Chondrocyte (in vitro differentiated cells): ENCODE measurements at places on chromosomes 2 and 18. TPM values are rescaled to one million over a fixed set of nuclear protein-coding genes. Genes with fewer than 3 reads are reported as not detected.

DNA sequence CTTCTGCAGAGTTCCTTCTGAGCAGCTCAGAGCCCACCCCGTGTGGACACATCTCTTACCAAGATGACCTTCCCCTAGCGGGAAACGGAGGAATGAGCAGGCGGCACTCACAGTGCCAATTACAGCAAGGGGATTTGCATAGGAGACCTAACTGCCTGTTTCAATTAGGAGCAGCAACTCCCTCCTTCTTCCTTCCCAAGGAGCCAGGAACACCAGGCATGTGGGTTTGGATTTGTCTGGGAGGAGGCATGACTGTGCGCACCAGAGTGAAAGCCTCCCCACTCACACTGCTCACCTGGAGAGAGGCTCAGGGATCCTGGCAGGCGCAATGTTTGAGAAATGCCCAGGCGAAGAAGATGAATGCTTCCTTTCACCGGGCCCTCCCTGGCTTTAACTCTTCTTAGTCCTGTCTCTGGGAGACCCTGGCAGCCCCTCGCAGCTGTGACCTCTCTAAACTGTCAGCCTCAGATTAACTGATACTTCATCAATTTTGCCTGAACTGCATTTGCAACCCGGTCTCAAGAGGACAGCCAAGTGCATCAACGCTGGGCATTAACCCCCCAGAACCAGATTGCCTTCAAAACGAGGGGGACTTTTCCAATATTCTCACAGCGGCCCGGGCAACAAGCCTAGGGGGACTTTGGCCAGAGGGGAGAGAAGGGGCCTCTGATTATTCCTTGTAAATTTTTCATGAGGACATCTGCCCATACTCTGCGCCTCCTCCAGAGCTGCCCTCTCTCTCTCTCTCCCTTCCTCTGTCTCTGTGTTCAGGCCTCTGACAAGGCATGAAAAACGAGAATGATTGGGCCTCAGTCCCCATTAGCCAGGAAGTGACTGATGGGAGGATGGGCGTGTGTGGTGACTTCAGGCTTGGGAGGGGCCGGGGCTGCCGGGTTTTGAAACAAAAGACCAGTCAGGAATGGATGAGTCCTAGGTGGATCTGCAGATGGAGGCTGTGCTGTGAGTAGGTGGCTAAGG, 93.8 kb downstream of the CMPK2 start:
- DNase-seq, result no peak

GRCh38 chr2:219352448-219353023, 20.0 kb upstream of the RESP18 start:
- no peak for DNase-seq

GRCh38 chr2:80378-80777, 34.1 kb upstream of the FAM110C start:
- DNase-seq, result no peak

DNA sequence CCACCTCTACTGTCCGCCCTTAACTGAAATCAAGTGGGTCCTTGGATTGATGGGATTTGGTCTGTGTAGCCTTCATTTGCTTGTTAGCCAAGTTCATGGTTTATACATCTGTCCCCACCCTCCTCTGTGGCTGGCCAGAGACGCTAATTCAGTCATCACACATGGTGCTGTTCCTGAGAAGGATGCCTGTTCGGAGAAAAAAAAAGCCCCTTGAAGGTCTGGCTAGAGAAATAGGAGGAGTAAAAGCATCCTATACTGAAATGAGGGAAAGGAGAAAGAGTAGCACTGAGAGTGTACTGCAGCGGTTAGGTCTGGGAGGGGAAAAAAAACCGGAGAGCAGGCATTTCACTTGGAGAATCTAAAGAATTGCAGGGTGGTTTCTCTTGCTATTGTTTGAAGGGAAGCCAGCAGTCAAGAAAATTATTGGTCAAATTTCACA, 180.6 kb upstream of the EPAS1 start:
- DNase-seq, result no peak

DNA sequence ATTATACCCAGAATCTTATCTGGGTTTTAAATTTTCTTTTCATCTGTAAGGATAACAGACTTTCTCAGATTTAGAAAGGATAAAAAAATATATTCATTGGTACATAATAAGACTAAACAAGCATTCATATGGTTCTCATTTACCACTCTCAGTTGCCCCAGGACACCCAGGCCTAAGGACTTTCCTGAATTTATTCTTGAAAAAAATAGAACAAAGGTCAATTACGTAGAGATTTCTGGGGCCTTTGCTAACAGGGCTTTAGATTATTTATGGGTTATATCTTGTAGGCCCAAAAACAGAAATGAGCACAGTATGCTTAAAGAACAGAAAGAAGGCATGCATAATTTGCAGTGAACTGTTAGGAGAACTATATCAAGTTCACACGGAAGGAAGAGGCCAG, 269.0 kb upstream of the COL3A1 start:
- DNase-seq, result no peak

DNA sequence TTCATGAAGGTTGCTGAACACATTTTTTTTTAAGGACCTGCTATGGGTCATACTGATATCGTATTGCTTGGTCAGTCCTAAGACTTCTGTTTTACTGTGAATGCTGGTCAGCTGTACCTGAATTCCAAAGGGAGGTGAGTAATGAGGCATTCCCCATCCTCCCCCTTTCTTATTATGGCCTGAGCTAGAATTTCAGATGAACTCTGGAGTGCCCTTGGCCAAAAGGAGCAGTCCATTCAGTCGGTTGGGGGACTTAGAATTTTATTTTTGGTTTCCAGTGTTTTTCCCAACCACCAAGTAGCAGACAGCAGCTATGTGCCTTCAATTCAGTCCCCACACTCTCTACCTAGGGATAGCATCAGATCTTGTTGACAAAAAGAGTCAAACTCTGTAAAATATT, 26.9 kb upstream of the PDCL3 start:
- DNase-seq, result no peak

DNA sequence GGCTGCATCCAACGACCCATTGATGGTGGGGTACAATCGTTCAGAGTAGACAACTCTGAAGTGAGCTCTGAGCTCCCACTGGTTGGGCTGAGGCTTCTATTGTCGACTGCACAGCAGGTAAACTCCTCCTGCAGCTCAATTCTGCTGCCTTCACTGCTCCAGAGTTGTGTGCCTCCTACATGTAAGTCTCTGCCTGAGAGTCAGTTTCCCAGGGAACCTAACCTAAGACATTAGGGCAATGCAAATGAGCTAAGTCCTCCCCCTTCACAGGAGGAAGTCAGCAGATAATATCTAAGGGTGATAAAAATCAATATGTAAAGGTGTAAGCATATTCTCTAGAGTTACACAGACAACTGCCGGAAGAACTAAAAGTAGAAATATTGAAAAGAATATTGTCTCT, 22.5 kb upstream of the ACYP2 start:
- DNase-seq, result no peak

DNA sequence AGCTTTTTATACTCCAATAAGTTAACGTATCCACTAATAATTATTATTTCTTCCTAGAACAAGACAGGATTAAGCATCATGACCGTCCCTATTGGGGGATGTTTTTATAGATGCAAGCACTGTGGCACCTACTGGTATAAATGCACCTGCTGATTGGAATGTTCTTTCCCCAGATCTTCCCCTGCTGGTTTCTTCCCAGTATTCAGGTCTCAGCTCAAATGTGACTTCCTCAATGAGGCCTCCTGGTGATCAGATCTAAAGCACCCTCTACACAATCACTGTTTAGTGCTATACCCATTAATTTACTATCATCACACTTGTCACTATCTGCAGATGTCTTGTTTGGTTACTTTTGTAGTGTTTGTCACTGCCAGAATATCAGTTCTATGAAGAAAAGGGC, 3.9 kb upstream of the TYMS start:
- DNase-seq, result no peak

GRCh38 chr2:200087451-200087850, 132.1 kb downstream of the MAIP1 start:
- no peak for DNase-seq

DNA sequence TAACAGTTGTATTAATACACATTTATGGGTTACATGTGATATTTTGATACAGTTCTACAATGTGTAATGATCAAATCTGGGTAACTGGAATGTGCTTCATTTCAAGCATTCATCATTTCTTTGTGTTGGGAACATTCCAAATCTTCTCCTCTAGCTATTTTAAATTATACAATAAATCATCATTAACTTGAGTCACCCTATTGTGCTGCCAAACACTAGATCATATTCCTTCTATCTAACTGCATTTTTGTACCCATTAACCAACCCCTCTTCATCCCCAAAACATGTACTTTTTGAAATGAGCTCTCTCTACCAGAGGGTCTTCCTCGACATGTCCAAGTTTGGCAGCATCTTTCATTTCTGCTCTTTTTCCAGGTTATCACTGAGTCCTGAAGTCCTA, 81.1 kb upstream of the TTC39C start:
- no peak for DNase-seq

GRCh38 chr18:37641573-37641972, 76.0 kb upstream of the CELF4 start:
- DNase-seq, result no peak

DNA sequence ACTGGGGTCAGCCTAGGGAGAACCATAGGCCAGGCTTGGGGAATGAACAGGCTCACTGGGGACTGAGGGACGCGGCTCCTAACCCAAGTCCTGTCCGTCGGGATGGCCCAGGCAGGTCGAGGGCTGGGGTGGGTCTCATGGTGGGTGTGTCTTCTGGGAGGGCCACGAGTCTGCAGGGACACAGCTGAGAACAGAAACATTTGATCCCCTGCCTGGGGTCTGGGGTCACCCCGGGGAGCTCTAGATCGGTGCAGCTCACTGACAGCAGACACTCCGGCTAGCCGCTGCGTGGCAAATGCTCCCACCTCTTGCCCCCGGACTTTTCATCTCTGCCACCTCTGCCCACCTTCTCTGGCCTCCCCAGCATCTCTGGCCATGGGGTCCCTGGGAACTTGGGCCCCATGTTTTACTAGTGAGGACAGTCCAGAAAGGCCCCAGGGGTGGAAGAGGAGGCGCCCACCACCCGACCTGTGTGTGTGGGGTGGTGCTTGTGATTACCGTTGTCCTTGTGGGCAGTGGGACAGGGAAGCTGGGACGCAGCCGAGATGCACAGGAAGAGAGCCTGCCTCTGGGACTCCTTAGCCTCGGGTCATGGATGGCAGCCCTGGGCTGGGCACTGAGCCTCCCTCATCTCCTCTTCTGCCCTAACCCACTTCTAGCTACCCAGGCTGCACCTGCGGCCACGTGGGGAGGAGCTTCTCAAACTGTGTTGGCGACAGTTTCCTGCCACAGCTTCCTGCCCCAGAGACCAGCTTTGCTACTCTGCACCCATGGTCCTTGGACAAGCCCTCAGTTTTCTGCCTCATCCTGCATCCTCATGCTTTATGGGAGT, 4.9 kb downstream of the ZAP70 start:
- peak; percentile 80 for DNase-seq

- DNase-seq, result no peak
Observed at GRCh38 chr2:121805766-121806143, 50.3 kb downstream of the TSN start.

DNA sequence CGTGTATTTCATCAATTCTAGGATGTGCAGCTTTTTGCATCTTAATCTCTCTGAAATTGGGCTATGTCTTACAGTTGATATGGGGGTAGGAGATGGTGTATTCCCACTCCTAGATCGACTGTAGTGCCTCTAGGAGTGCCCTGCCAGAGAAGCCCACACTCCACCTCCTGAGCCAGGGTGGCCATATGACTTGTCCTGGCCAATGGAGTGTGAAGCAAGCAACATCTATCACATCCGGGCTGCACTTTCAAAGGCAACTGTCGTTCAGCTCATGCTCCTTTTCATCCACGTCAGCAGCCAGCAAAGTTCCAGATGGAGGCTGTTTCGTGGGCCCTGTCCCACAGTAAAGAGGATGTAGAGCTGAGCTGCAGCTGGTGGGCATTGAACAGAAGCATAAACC, 149.4 kb upstream of the SLC1A4 start:
- DNase-seq, result no peak

GRCh38 chr18:63098018-63098981, 221.3 kb downstream of the BCL2 start:
- no peak for DNase-seq

GRCh38 chr2:119490653-119491195, 33.6 kb downstream of the SCTR start:
- DNase-seq, result no peak

GRCh38 chr2:111235192-111236015, 114.7 kb downstream of the BCL2L11 start:
- DNase-seq, result no peak

DNA sequence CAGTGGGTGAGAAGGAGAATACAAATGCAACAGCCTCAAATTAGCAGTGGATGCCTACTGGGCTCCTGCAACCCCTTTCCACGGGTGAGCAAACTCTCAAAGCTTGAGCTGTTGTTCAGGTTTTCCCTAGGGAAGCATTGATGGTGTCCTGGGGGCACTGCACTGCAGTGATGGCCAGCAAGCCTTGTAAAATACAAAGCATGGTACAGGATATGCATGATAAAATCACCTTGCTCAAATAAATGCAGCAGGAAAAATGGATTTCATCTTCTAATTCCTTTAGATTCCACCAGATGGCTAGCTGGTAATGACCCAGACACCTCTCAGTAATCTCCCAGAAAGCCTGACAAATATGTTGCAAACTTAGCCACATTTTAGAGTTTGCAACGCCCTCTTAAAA, 698.2 kb downstream of the TRIB2 start:
- DNase-seq, result no peak

DNA sequence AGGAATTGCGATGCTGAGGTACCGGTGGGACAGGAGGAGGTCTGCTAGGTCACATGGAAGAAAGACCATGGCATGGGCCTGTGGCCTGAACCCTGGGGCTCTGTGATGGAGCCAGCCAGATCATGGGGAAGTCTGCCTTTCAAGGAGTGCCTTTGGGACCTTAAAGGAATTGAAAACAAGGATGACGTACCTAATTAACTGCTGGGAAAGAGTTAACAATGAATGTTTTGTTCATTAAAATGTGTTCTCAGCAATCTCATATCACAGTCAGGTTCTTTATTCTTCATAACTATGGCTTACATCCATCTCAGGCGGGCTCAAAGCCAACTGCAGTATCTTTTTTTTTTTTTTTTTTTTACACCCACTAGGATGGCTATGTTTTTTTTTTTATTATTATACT, 25.6 kb downstream of the TRPM8 start:
- no peak for DNase-seq

Gene RAB27B
- total RNA-seq, result 0.20 to 0.51 TPM (median 0.28 TPM) in 3 replicates

Gene CD207
- total RNA-seq, result not detected in 3 replicates

Gene STEAP3
- 44.6 to 151 TPM (median 46.6 TPM) in 3 replicates for total RNA-seq

Gene CREG2
- not detected in 3 replicates for total RNA-seq

Gene ZNG1B
- total RNA-seq, result 27.9 to 36.1 TPM (median 29.9 TPM) in 3 replicates

Gene MOGAT1
- total RNA-seq, result not detected in 3 replicates

Gene COLEC12
- 2.1 to 17.8 TPM (median 2.2 TPM) in 3 replicates for total RNA-seq

Gene NFATC1
- 7.1 to 12.5 TPM (median 7.3 TPM) in 3 replicates for total RNA-seq
